Glomerular endothelial cell (primary cell): ENCODE measurements at places on chromosomes 5 and 9. TPM values are rescaled to one million over a fixed set of nuclear protein-coding genes. Genes with fewer than 3 reads are reported as not detected.

GRCh38 chr5:54159153-54159892, 151.1 kb downstream of the ARL15 start:
- no peak for DNase-seq

Gene OR2S2
- not detected in 2 replicates for total RNA-seq

Gene ARID3C
- total RNA-seq = 0.29 TPM in 1 of 2 replicates, not detected in the other

DNA sequence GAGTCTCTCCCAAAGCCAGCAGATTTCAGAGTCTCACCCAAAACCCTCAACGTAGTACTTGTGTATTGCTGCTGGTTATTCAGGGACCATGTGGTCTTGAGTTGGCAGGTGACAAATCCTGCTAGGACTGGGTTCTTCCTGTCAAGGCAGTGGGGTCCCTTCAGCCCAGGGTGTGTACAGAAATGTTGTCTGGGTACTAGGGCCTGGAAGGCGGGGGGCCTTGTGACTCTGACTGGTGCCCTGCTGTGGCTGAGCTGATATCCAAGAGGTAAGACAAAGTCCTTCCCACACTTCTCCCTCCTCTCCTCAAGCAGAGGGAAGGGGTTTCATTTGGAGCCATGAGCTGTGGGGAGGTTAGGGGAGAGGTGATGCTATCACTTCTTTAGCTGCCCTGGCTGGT, 58.8 kb downstream of the GABRA6 start:
- no peak for DNase-seq

GRCh38 chr5:8633696-8634095, 764.7 kb downstream of the MTRR start:
- DNase-seq = no peak

Gene ACSL6
- total RNA-seq = not detected in 2 replicates

Gene SLC34A1
- not detected in 2 replicates for total RNA-seq

DNA sequence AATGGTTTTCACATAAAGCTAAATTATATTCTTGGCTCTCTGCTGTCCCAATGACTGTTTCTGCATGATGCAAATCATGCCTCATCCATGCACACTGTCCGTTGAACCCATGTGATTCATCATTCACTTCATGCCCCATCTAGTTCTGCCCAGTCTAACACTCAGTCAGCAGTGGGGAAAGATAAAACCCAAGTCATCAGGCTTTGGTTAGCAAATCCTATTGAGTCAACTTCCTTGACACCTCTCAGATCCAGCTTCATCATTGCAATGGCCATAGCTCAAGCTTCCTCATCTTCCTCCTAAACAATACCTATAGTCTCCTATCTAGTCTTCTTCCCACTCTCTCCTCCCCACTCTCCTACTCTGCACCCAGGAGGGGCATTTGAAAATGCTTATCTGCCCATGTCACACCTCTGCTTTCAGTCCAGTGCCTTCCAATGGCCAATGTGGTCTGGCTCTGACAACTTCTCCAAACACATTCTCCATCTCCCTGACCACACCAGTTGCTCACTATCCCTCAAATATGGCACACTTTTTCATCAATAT, 266.0 kb upstream of the TRIM32 start:
- no peak for DNase-seq

DNA sequence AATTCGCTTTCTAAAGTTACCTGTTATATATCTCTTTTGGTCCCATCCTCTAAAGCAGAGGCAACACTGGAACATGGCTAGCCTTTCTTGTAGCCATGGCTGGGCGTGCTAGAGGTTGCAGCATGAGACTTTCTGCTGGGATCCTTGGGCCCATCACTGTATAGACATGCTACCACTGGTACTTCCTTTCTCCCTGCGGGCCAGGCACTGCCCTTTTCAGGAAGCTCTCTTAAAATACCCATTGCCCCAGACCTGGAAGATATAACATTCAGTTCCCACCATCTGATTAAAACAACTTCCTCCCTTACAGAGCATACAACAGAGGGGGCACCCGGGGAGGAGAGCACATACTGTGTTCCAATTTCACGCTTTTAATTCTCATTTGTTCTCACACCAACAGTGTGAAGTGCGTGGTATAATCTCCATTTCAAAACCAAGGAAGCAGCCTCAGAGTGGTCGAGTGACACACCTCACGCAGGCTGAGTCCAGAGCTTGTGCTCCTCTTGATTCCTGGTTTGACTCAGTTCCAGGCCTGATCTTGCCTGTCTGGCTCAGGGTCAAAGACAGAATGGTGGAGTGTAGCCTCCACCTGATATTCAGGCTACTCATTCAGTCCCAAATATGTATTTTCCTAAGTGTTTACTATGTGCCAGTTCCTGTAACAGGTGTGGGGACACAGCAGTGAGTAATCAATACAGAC, 22.6 kb downstream of the PTGS1 start:
- DNase-seq = no peak

- DNase-seq = no peak
Measured at GRCh38 chr5:56659971-56660370, 155.4 kb upstream of the MAP3K1 start.

GRCh38 chr5:95398989-95399388, 7.8 kb downstream of the FAM81B start:
- DNase-seq = no peak

Gene SPINK5
- 0.12 and 3.2 TPM in 2 replicates for total RNA-seq

- no peak for DNase-seq
Measured at GRCh38 chr5:168695301-168695835, 116.2 kb upstream of the PANK3 start.

DNA sequence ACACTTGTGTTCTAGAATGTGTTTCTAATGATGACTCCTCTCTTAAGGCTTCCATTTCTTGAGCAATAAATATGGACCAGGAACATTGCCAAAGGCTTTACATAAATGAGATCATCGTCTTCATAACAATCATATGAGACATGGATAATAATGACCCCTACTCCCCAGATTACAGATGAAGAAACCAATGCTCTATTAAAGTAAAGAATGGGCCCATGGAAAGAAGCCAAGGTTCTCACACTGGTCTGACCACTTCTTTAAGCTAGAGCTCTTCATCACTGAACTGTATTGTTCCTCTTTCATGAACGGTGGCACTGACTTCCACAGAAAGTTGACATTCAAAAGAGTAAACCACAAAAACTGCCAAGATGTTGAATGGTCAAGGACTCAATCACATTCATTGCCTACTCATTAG, 65.3 kb downstream of the MARCHF3 start:
- DNase-seq = no peak

DNA sequence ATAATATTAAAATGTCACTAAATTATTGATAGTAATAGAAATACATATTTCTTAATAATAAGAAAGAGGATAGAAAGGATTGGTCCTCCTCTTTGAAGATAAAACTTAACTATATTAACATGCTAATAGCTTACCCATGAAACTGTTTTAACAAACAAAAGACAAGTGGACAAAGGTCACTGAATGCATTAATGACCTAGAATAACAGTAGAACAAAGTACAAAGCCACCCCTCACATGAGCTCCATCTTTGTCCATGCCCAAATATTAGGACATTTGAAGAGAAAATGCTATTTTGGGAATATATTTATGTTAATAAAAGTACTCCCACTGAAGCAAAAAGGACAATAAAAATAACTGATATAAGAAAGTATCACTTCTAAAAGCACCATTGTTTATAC, 34.1 kb upstream of the SLC22A5 start:
- no peak for DNase-seq

DNA sequence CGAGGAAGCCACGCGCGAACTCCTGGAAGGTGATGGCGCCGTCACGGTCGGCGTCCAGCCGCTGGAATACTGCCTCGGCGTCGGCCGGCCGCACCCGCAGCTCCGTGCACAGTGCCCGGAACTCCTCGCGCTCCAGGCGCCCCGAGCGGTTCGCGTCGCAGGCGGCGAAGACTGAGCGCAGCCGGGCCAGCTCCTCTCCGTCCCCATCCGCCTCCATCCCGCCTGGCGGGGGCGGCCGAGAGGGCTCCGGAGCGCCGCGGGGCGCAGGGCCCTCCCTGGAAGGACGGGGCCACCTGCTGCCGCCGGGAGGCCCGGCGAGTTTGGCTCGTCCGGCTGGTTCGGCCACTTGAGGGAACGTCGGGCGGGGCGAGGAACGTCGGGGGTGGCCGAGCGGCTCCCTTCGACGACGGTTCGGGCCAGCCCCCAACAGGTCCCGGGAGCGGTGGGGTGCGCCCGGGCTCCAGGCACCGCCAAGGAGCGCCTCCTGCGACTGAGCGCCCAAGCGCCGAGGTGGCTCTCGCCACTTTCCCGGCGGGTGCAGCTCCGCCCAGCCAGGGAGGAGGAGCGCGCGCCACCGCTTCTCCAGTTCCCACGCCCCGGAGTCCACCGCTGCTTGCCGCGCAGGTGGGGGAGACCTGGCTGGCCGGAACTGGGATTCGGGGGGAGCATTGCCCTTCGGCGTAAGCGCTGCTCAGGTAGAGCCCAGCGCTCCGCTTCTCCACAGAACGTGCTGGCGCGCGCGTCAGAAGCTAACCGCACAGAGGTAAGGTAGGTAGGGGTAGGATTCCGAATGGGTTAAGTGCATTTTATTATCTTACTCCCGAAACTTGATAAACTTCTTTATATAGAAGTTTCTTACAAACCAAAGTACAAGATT, at the start of gene RASEF:
TSS of gene RASEF (minus strand) at position 492 of the 877 bp plus-strand sequence. CDS start at position 217, 275 bp downstream.
- no peak for DNase-seq

DNA sequence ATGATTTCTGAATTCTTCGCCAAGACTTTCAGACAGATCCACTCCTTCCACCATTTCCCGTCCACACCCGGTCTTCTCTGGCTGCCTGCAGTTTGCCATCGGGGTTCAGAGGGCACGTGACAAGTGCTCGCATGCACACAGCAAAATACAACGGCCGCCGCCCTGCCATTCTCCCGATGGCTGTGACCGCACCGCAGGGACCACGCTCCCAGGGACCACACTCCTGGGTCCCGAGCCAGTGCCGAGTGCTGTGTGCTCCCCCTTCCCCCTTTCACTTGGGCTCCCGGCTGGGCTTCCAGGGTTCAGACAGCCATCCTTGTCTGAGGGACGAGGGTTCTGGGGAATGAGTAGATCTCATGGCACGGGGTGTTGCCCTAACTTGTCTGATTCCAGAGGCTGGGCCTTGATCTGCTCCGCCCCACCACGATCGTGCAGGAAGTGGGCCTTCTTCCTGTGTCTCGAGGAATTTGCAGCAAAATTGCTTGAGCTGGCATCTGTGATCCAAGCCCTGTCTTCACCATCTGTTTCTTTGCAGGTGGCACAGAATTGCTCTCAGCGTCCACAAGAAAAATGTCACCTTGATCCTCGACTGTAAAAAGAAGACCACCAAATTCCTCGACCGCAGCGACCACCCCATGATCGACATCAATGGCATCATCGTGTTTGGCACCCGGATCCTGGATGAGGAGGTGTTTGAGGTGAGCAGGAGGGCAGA, 59.2 kb downstream of the COL5A1 start:
- no peak for DNase-seq

Gene TAS2R1
- total RNA-seq = not detected in 2 replicates

DNA sequence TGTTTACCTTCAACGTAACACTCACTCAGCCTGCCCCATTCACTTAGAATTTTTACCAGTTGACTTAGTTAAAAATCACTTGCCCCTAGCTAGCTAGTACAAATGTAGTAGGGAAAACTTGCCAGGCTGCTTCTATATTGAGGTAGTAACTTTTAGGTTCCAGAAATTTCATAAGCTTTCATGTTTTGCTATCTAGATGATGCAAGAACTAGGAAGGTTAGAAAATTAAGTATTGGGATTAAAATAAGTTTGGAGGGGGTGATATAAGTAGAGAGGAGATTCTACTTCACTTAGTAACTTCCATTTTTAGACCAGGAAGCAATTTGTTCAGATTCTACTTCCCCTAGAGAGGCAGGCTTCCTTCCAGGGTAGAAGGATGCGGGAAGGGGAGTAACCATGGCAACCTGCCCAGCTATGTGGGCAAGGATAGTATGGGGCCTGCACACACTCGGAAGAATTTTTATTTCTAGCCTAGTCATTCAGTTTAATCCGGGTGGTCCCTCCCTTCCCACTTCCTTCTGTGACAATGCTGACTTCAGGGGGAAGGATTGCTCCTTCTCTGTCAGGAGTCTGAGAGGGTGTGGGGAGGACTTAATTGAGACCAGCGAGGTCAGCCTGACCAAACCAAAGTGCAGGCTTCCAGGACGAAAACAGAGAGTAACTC, 4.2 kb downstream of the DAB2 start:
- no peak for DNase-seq

Gene GABRB2
- not detected in 2 replicates for total RNA-seq

- DNase-seq = no peak
Measured at GRCh38 chr5:32777222-32777621, 66.1 kb downstream of the NPR3 start.

DNA sequence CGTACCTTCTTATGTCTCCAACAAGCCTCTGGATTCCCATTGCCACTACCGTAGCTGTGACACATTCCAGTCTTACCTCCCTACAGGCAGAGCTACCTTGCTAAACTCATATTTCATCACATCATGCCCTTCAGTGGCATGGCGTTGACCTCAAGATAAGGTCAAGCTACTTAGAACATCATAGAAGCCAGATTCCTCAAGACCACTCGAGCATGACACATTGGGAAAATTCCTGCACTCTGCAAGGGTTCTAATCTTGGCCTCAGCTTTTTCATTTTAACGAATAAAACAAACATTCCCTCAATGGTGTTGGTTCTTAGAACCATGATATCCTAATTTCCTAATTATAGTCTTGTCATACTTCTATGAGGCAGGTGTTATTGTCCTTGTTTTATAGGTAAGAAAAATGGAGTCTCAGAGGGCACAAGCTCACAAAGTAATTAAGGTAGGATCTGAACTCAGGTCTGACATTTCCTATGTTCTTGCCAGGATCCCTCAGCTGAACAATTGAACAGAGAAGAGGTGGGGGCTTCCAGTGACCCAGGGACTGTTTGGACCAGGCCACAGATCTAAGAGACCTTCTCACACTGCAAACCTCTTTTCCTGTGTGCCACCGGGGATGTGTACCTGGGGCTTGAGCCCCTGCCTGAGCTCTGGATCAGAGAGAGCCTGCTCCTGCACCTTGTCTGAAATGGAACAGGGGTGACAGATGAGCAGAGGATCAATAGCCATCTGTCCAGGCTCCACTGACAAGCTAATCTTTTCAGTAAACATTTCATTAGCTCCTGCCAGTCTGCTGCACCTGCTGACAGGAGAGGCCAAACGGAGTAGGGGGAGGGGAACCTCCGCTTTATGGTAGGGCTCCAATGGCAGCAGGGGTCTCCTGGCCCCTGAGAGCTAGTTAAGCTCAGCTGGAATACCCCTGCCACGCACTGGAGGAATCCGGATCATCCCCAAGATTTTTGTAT, 49.3 kb downstream of the ALG2 start:
- DNase-seq = no peak

DNA sequence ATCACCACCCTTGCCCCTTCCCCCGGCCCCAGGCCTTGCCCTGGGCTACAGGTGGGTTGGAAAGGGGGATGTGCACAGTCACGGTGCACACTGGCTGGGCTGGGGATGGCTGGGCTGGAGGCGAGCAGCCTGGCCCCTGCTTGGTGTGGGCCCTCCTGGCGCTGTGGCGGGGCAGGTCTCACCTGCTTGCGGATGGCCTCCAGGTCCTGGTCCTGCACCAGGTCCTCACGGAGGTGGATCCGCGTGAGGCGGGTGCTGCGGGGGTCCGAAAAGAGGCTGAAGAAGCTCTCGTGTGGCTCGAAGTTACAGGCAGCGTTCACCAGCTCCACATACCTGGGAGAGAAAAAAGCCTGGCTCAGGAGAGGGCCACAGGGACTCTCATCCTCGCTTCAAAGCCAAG, 18.1 kb downstream of the ZER1 start:
- DNase-seq = no peak

Gene PCDHA7
- 0.05 and 0.64 TPM in 2 replicates for total RNA-seq

Gene NR2F1
- 18.1 and 55.4 TPM in 2 replicates for total RNA-seq

- no peak for DNase-seq
Measured at GRCh38 chr5:65861830-65862241, 64.5 kb upstream of the ERBIN start.
